GM23248 (cell line): ENCODE measurements at places on chromosomes 5 and 9. TPM values are rescaled to one million over a fixed set of nuclear protein-coding genes. Genes with fewer than 3 reads are reported as not detected.
A peak's percentile ranks its signal among the peaks of the same experiment; 100 is the strongest.

HSDL2 gene
- 35.8 and 36.8 TPM in 2 replicates for polyA plus RNA-seq

ASPN gene
- 5.1 and 5.3 TPM in 2 replicates for polyA plus RNA-seq

NSG2 gene
- not detected in 2 replicates for polyA plus RNA-seq

GRCh38 chr5:165735388-165735787, 2230.0 kb downstream of the MAT2B start:
- no peak for DNase-seq

DNA sequence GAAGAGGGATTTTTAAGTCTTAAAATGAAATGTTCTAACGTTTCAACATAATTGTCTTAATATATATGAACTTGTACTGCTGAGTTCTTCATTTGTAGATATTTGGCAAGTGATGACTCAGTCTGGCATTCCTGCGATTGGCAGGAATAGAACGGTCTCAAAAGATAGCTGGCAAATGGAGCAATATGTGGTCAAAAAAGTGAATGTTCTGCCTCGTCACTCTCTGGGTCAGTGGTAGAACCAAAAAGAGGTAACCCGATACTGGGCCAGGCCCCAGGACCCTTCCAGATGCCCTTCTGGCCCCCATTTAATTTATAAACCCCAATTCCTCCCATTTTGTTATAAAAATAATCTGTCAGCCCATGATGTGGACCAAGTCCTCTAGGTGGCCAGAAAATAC, 39.2 kb downstream of the ZNF366 start:
- DNase-seq: peak; percentile 78

DNA sequence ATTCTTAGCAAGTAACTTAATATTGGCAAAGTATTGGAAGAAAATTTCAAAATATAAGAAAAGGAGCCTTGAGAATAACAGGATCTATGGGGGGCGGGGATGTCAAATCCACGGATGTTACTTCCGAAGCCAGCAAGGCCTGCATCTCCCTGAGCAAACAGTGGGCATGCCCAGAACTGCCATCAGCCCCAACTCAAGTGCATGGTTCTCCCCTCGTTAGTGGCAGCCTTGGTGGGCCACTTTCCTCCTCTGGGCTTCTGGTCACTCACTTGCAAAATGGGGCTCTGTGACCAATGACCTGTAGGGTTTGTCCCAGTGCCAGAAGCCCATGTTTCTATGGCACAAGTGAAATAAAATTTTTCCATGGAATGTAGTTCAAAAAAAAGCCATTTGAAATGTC, 27.2 kb upstream of the MED10 start:
- no peak for DNase-seq

DNA sequence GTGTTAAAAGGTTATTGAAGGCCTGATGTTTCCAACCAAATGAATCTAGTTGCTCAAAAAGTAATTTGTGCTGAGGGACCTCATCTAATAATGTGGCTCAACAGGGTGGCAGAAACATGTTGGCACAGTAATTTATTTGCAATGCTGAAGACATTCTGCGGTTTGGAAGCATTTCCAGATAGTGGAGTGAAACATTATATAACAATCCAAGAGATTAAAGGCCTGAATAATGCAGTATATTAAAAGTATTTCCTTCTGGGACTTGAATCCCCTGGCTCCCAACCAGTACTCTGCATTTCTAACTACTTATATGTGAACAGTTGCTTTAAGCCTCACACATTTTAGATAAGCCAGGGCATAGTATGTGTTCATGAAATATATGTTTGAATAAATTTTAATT, 25.9 kb upstream of the ALDH1A1 start:
- DNase-seq: peak; percentile 63

DNA sequence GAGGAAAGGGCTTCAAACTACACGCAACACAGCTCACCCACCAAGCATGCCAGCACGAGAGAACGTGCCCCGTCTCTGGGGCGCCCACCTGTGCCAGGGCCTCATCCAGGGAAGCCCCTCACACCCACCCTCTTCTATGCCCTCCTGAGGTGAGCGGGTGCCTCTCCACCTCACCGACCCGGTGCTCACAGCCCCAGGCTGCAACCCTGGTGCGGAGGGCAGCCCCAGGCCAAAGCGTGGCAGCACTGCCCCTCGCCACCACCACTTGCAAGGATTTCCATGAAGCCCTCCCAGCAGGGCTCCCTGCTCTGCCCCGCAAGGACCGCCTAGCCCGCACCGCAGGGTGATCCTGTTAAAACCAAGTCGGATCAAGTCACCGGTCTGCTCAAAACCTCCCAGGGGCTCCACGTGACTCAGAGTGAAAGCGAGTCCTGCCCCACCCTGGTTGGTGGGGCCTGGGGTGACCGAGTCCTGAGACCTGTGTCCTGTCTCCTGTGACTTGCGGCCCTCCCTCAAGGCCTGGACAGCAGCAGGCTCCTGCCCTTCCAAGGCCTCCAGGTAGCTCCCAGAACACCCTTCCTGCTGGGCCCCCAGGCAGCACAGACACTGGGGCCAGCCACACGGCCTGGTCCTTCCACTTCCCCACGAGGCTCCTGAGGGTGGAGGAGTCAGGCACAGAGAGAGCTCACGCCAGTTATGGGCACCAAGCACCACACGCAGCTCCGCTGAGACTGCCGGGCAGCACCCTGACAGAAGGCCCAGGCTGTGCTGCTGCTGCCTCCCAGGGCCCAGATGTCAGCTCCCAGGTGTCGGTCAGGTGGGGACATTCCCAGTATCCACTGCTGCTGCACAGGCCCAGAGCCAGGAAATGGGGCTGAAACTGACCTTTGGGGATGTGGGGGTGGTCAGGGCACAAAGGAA, 12.7 kb downstream of the BRD3 start:
- DNase-seq: no peak

DNA sequence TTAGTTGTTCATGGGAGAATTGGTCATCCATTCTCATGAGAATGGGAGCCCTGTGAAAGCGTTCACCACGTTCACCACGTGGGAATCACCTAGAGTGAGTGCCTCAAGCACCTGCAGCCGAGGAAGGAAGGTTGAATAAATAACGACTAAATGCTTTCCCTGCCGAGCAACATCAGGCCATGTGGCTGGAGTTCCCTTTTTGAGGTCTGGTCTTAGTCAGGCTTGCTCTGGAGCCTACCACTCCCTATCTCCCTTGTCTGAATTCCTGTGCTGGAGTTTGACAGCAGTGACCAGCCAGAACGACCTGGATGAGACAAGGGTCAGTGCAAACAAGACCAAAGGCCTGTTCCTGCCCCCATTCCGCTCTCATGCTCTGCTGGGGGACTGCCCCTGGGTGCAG, 28.5 kb downstream of the KCNMB1 start:
- DNase-seq: no peak

- DNase-seq: no peak
Measured at GRCh38 chr9:15529566-15530324, 19.0 kb upstream of the PSIP1 start.

DNA sequence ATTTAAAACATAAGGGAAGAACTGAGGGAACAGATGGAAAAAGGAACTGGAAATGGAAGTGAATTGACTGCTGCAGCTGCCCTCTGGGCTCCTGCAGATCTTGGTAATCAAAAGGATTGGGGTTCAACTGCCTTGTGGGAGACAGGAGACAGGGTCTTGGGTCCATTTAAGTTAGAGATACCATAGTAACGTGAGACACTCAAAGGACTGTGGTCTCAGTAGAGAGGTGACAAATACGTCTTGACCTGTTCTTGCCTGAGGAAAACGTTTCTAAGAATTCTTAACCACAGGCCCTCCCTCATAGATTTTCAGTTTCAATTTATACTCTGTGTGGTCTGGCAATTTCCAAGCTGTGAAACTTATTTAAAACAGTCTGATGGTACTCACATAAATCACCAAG, 100.8 kb upstream of the DHFR start:
- no peak for DNase-seq

DNA sequence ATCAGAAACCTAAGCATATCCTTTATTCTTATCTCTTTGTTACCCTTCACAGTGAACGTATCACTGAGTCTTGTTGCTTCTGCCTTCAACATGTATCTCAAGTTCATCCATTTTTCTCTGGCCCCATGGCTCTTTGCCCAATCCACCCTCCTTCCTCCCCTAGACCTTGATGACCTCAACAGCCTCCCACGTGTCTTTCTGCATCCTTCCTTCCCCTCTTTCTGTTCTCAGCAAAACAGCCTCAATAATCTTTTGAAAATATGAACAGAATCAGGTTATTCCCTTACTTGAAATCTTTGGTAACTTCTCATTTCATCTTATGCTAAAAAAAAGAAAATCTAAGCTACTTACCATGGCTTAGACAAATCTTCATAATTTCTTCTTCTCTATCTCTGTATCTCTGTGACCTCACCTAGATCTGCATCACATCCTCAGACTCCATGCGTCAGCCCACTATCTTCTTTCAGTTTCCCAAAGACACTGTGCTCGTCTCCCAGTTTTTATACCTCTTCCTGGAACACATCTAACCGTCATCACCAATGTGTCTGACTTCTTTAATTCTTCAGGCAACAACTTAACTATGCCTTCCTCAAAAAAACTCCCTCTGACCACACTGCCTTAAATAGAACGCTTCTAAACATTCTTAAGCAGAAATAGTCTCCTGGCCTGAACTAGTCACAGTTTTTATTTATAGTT, 208.0 kb downstream of the PARP8 start:
- DNase-seq: no peak

- DNase-seq: no peak
Measured at GRCh38 chr5:156009583-156009982, 317.4 kb upstream of the SGCD start.

- DNase-seq: peak; percentile 8
Measured at GRCh38 chr9:38274800-38275199, 117.7 kb upstream of the ALDH1B1 start.

DNA sequence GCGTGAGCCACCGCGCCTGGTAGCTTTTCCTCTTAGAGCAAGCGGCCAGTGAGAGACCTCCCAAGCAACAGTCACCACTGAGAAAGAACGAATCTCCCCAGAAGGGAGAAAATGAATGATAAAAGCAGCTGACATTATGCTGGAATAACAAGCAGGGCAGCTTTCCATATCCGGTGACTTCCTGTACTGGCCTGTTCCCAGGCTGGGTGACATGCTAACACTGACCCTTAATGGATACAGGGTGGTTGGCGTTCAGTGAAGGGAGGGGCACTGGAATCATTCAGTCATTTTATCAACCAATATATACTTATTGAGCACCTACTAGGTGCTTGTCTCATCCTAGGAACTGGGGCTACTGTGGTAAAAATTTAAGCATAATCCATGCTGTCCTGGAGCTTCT, 357.3 kb upstream of the PANK3 start:
- no peak for DNase-seq

DNA sequence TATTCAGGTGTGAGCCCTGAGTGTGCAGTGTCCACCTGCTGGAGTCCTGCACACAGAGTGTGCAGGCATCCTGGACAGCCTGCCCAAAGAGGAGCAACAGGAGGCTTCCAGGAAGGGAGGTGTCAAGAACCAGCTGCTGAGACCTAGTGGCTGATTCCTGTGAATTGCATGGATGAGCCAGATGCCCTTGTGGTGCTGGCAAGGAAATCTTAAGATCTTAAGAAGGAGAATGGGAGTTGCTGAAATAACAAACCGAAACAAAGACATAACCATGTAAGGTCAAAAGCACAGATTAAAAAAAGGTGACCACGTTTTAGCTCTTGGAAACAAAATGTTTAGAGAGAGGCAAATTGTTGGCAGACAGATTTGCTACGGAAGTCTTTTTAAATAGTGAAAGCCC, 29.3 kb upstream of the RPS23 start:
- DNase-seq: peak; percentile 23

DNA sequence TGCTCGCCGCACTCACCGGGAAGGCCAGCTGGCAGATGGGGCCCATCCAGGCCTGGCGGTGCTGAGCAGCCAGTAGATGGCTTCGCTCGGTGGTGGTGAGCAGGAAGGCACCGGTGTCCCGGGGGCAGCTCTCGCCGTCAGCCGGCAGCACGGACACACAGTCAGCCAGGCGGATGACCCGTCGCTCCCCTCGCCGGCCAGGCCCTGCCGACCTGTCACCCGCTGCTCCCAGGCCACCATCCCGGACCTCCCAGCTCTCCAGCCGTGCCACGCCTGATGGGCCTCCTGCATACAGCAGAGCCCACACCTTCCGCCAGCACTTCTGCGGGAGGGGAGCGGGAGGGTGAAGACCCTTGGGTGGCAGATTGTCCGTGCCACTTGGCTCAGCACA, 1.4 kb downstream of the DOK3 start:
- no peak for DNase-seq

DNA sequence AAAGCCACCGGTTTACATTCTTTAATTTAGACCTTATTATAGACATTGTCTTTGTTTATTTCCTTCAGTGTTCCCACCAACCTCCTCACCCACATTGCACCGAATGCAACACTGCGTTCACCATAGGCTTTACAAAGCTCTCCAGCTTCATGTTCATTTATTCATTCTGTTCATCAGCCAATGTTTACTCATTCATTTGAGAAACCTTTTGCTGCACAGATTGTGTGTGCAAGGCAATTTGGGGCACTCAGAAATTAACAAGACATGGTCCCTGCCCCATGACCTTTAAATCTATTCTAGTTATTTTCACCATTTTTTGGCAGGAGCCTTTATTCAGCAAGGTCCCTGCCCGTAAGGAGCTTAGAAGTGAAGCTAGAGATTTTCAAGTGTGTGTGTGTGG, 70.9 kb upstream of the RARS1 start:
- DNase-seq: no peak

- DNase-seq: no peak
Measured at GRCh38 chr5:14174230-14174636, 31.1 kb downstream of the TRIO start.

- peak; percentile 74 for DNase-seq
Measured at GRCh38 chr5:123610665-123611405, 98.9 kb downstream of the CSNK1G3 start.

DNA sequence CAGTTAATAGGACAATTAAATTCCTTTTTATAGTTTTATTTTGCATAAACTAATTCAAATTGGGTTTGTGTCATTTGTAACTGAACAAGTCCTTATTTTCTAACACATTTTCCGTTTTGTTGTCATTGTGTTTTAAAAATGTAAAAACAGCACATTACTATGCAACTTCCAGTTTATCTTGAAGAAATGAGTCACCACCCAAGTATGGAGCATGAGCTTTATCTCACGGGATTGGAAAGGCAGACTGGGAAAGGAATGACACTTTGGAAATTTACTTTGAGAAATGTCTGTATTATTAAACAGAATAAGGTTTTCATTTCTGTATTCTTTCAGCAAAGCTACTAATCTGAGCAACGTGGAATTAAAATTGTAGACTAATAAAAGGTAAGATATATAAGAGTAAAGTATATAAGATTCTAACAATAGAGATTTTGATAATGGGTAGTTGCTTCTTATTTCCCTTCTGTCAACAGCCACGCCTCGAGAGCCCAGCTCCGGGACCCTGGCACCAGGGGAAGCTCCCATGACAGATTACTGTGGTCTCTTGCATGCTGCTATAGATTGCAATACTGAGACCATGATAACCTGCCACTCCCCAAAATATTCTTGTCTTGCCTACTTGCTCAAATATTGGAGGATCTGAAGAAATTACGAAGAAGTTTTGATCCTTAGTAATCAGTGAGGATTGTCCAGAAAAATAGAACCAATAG, 433.1 kb downstream of the CHSY3 start:
- DNase-seq: peak; percentile 1

DNA sequence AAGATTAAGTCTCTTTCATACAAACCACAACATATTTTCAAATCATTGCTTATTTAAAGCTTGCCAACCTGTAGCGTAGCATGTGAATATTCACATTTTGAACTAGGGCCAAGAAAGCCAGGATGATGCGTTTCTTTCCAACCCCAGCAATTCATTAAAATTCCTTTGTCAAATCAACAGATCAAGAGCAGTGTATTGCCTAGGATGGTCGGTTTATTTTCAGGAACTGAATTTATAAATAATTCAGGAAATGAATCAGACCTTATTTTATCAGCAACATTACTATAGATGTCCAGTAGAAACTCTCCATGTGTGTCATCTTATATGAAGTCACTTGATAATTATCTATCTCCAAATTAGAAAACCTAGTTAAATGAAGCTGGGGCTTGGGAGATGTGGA, 13.2 kb upstream of the AUH start:
- DNase-seq: peak; percentile 73

GRCh38 chr5:97243353-97243752, 60.3 kb upstream of the RIOK2 start:
- no peak for DNase-seq
